ENCODE measurements at places on chromosomes 1 and 21.

DNA sequence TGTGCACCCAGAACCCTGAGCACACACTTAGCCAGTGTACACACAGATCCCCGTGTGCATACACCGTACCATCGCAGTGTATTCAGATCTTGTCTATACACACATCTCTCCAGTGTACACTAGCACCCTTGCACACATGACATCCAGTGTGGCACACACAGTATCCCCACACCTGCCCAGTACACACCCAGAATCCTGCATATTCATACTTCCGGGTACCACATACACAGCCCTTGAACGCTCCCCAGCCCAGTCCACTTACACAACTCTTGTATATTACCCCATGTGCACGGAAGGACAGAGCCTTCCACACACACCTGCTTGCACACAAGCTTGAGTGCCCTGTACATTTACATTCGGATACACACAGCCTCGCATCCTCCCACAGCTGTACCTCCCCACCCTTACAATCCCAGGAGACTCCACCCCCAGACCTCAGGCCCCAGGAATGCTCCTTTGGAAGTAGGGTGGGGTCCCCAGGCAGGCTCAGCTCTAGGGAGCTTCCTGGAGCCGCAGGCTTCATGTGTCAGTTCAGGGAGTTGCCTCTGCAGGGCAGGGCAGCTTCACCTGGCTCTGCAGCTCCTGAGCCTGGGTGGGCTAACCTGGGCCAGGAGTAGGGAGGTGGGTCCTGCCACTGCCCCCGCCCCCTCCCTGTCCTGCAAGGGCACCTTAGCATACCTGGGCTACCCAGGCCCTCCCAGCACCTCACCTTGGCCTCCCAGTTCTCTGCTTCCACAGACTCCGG lies 46.2 kb downstream of the AHDC1 start:
- no peak for DNase-seq

- no peak for DNase-seq
These were observed 7.0 kb upstream of the PSEN2 start for GRCh38 chr1:226863446-226863845.

GRCh38 chr1:237671262-237671661 lies 219.5 kb downstream of the ZP4 start:
- DNase-seq: no peak

GRCh38 chr1:8307628-8308027 lies 10.3 kb upstream of the SLC45A1 start:
- no peak for DNase-seq

- no peak for DNase-seq
These were observed 71.8 kb downstream of the EPHB2 start for GRCh38 chr1:22782406-22782805.

- DNase-seq: no peak
These were observed 67.3 kb upstream of the OLIG2 start for GRCh38 chr21:32958288-32959002.

GRCh38 chr1:43275826-43276620 lies 6.2 kb downstream of the TMEM125 start:
- no peak for DNase-seq

DNA sequence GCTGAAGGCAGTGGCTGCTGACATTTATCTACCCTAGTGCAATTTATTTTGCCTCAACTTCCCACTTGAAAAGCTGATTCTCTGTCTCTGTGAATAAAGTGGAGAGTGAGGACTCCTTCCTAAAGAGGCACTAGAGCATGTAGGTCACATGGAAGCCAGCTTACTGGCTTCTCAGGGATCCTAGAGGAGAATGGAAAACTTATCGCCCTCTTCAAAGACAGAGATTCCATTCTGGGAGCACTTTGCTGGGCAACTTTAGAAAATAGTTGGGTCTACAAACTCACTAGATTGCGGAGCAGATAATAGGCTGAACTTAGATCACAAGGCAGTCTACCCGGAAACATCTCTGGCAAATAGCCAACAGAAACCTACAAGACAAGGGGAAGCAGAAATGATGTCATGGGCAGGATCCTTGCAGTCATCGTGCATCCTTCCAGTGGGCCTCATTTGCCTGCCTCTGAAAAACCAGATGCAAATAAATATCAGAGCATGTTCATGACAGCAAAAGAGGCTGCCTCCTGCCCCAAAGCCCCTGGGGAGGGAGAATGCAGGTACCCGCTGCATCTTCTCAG lies 104.8 kb upstream of the BARHL2 start:
- no peak for DNase-seq

DNA sequence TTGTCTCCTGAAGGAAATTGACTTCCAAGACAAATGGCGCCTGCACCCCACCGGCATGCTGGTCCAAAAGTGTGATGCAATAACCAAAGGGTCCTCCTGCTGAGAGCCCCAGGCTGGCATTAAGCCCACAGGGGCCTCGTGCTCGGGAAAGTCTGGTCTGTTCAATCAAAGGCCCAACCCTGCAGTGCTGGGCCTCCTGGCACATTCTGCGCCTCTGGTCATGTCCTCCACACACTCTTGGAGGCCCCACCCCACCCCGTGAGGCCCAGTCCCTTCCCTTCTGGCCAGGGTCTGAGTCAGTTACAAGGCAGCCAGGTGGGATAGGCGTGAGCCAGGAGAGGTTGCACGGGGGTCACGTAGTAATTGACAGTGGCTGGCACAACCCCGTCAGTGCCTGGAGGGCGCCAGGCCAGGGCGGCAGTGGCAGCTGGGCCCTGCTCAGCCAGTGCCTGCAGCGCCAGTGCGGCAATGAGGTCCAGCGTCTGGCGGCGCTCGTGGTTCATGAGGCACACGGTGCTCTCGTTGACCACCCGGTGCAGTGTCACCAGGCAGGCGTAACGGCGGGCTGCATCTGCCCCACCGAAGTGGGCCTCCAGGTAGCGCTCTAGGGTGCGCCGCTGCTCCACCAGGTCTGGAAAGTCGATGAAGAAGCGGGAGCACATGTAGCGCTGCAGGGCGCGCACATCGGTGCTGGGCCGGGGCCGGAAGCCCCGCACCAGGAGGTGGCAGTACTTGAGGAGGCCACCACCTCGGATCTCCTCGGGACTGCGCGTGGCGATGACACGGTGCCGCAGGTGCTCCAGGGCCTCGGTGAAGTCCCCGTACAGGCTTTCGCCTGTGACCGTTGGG lies 6.8 kb downstream of the TENT5B start:
- no peak for DNase-seq

- DNase-seq: no peak
These were observed 8.3 kb downstream of the SHISA4 start for GRCh38 chr1:201896951-201897391.

Data from stimulated activated CD8-positive, alpha-beta memory T cell treated with anti-CD3 and anti-CD28 coated beads, Interleukin-7, amount 100 ng/mL, for 1 hour (primary cell).